AG09319 (cell line): ENCODE measurements at places on chromosomes 2 and 18.
A peak's percentile ranks its signal among the peaks of the same experiment; 100 is the strongest.

DNA sequence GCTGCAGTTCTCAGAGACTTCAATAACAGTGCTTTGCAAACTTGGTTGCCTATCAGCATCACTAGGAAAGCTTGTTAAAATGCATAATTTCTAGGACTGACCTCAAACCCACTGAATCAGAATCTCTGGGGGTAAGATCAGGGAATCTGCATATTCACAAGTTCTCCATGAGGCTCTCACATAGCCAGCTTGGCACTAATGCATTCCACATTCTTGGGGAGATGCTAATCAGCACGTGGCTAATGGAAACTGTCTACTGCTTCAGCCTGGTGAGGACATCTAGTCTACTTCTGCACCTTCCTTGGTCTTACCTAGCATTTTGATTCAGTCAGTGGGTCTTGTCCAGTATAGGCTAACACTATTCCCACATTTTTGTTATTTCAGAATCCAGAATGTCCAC, 56.3 kb downstream of the RBKS start:
- no peak for DNase-seq

GRCh38 chr2:152336854-152337510, 2.0 kb downstream of the FMNL2 start:
- peak; percentile 77 for DNase-seq

- no peak for DNase-seq
Observed at GRCh38 chr18:45935591-45936335, 31.4 kb downstream of the EPG5 start.

DNA sequence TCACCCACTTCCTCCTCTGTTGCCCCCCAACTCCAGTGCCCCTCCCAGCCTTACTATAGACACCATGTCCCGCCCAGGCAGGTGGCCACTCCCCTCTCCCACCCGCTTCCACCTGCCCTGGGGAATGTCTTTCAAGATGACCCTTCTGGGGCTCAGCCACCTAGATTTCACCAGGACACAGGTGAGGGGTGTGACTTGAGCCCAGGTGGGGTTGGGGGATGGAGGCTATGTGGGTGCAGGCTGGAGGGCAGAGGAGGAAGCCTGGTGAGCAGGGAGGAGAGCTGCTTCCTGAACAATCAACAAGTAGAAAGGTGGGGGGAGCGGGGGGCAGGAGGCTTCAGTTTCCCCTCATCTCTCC, 8.7 kb downstream of the ADRA2B start:
- no peak for DNase-seq

DNA sequence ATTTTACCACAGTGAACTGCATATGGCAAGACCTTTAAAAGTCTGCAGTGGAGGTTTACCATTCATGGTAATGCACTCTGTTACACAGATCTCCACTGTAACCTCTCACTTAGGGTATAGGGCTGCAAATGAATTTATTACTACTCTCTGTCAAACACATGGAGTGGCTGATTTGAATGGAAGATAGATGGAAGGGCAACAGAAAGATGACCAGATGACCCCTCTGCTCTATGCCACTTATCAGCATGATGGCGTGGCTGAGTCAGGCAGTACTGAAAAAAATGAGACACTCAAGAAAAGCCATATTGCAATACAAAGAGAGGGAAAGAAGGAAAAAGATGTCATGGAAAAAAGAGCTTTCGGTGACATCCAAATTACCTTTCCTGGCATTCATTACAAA, 72.3 kb downstream of the ABCA12 start:
- DNase-seq: no peak
